ENCODE measurements at places on chromosomes 5 and 9.

DNA sequence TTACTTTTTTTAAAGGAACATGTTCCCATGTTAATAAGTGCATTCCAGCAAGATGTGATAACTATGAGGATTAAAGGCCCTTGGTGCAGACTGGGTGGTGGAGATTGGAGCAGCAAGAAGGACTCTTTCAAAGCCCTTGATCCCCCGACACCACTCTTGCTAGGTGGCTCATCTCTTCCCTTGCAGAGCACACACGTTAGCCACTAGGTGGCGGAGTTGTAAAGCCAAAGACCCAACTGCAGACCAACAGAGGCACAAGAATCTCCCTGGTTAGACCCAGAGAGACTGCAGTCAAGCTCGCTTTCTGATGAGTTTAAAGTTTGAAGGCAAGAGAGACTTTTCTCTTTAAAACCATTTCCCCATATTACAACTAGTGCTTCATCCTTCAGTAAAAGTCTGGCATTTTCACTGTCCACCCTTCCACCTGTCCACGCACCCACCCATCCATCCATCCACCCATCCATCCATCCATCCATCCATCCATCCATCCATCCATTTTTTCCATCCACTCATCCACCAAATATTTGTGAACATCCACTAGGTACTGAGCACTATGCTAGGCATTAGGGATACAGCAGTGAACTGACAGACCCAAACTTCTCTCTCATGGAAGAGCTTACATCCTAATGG is 226.9 kb downstream of the MSX2 start:
- peak; percentile 49 for DNase-seq

DNA sequence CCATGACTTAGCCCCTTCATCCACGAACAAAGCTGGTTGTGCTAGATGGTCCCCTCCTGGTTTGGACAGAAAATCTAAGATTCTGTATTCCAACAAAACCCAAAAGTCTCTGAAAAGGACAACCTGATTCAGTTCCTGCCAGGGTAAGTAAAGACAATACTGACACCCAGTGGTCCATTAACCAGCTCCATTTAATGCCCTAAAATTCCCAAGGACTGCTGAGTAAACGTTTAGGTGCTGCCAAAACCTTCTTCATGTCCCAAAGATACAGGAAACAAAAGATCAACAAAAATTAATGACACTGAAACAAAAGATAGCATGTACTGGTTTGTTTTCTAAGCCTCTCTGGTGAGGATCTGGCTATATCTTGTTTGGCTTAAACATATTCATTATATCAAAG is 25.3 kb upstream of the PPP1R2B start:
- no peak for DNase-seq

DNA sequence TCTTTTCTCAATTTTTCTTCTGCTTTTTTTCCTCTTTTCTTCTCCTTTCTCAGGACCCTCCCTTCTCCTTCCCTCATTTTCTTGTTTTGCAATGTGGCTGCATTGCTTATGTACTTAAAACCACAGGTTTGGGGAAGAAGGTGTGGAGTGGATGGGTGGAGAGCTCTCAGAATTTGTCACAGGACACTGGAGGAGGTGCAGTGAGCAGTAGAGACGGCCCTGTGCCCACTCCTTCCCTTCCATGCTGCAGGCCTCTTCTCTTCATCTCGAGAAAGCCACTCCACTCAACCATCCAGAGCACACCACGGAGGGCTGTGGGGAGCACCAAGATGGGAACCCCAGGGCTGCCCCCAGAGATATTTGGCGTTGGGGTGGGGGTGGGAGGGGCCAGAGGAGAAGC is 92.3 kb downstream of the FSTL4 start:
- no peak for DNase-seq

DNA sequence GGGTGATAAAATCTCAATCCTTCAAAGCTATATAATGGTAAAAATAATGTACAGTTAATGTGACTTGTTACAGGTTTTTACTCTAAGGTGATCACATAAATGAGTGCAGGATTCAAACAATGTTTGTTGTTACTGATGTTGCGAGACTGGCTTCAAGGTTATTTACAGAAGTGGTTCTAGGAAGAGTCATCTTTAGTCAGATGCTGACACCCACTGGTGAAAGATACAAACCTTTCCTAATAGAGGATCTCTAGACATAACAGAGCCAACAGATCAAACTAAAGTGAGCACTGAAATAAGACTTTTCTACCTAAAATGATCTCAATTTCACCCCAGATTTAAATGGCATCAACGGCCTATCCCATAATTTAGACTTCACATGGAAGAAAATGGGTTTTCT is 20.2 kb downstream of the ARSB start:
- DNase-seq, result no peak

GRCh38 chr9:761176-761792 is 80.2 kb upstream of the DMRT1 start:
- DNase-seq, result no peak

- DNase-seq, result no peak
Measured at GRCh38 chr5:14849516-14850294, 21.9 kb downstream of the ANKH start.

DNA sequence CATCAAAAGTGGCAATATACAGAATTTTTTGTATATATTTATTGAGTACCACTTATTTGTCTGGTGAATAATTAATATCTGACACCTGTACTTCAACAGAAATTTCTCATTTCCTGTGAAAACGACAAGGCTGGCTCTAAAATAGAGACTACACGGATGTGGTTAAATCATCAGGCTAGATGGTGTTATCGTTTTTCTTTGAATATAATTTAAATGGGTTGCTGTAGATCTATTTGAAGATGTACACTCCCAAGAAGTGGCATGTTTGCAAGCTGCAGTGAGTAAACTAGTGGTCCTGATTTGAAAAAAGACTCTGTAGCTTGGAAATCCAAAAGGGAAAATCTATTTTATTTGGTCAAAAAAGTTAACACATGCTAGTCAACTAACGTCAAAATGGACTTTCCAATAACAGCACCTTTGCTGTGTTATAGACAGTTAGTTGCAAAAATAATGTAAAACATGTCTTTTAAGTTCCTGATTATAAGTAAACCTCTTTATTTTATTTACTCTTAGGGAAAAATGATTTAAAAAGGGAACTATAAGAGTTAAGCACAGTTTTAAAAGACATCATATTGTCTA is 13.8 kb downstream of the ST8SIA4 start:
- DNase-seq, result no peak
